Peyer's patch (tissue), 4 donors: ENCODE measurements at places on chromosomes 11 and 22. TPM values are rescaled to one million over a fixed set of nuclear protein-coding genes. Genes with fewer than 3 reads are reported as not detected.

The MUC5AC gene
- total RNA-seq: not detected

The KIRREL3 gene
- total RNA-seq: not detected

The SYT8 gene
- total RNA-seq: 57.6 TPM

The RFPL2 gene
- total RNA-seq: not detected

The MIOX gene
- total RNA-seq: not detected

The UPB1 gene
- total RNA-seq: not detected

The MMP11 gene
- 10.2 TPM for total RNA-seq

The TBC1D22A gene
- 54.0 TPM for total RNA-seq

The LRP4 gene
- 62.5 TPM for total RNA-seq

The OR51I1 gene
- total RNA-seq: not detected

The BACE1 gene
- 5.6 TPM for total RNA-seq

The IL17REL gene
- total RNA-seq: not detected

The ROM1 gene
- total RNA-seq: 1.9 TPM

The CHRNA10 gene
- 5.4 TPM for total RNA-seq

The HEPACAM gene
- not detected for total RNA-seq

The CDC45 gene
- total RNA-seq: 3.2 TPM

The CARNS1 gene
- total RNA-seq: 0.83 TPM

The ART1 gene
- not detected for total RNA-seq

The CHRM1 gene
- not detected for total RNA-seq

The HOATZ gene
- total RNA-seq: not detected

The NPTXR gene
- 2.8 TPM for total RNA-seq

The SGSM1 gene
- 1.4 TPM for total RNA-seq

The OR4C6 gene
- total RNA-seq: not detected

The ASPHD2 gene
- 1.4 TPM for total RNA-seq

The ADAMTS15 gene
- 0.53 TPM for total RNA-seq

The POU2AF2 gene
- total RNA-seq: not detected

The LMO2 gene
- 7.5 TPM for total RNA-seq

The AAMDC gene
- 16.6 TPM for total RNA-seq

The VSIG2 gene
- not detected for total RNA-seq

The UBQLNL gene
- 0.80 TPM for total RNA-seq

The BTBD18 gene
- total RNA-seq: not detected

The TTC36 gene
- 38.5 TPM for total RNA-seq

The MS4A1 gene
- 260 TPM for total RNA-seq

The DDTL gene
- total RNA-seq: 6.3 TPM

The IRAG1 gene
- 9.9 TPM for total RNA-seq

The COPB1 gene
- 58.4 TPM for total RNA-seq

The TCP11L1 gene
- total RNA-seq: 76.7 TPM
